NCI-H1048 (cell line): ENCODE measurements at places on chromosomes 12 and 14.
A peak's percentile ranks its signal among the peaks of the same experiment; 100 is the strongest.

DNA sequence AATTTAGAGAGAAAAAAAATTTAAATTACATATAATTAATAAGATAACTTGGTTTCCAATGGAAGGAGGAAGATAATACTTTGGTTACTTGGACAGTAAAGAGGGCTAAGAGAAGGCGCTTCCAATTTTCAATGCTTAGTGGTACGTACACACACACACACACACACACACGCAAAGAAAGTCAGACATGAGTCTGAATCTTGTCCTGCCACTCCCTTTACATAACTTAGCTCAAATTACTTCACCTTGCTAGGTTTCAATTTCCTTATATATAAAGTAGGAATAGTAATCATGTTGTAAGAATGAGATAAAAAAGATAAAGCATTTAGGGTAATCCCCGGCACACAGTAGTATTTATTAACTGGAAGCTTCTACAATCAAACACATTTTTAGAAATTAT, 39.7 kb upstream of the VCPKMT start:
- DNase-seq: no peak

GRCh38 chr14:87643005-87643404, 350.0 kb downstream of the GALC start:
- DNase-seq: no peak

DNA sequence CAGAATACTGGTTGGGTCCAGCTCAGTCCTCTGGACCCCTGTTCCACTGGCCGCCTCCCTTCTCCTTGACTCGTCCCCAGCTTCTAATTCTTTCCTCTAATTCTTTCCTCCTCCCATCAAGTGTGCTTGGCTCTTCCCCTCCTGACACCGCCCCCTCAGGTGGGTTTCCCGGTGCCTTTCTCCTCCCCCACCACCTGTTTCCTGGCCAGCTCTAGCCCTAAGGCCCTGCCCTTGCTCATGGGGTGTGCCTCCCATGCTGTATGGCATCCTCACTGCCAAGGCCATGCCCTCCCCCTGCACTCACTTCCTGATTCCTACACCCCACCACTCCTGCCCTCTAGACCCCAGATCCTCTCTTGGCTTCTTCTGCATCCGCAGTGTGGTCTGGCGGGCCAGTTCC, 12.1 kb upstream of the EML1 start:
- DNase-seq: no peak

- DNase-seq: no peak
Observed at GRCh38 chr12:31507966-31508365, 83.0 kb downstream of the DENND5B start.

GRCh38 chr12:111182382-111182781, 186.5 kb downstream of the PHETA1 start:
- DNase-seq: no peak

DNA sequence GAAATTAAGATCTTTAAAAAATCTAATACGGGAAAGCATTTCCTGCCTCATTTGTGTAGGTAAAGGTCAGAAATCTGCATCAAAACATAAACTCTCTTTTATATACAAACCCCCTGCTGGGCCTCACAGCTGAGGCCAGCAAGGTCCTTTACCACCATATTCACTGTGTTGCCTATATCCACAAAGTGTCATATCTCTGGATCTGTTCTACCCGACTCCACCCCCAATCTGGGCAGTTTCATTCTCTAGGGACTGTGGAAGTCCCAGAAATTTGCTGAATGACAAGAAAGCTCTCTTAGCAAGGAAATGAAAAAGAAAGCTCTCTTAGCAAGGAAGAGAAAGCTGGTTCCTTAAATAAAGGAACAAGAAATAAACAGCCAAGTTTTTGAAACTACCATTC, 301.7 kb downstream of the KCNH5 start:
- DNase-seq: no peak

GRCh38 chr12:112887550-112887949, 19.2 kb upstream of the OAS1 start:
- no peak for DNase-seq

GRCh38 chr12:109544955-109545531, 28.3 kb downstream of the MMAB start:
- no peak for DNase-seq

- DNase-seq: peak; percentile 73
Observed at GRCh38 chr14:29810682-29811081, 117.0 kb downstream of the PRKD1 start.

DNA sequence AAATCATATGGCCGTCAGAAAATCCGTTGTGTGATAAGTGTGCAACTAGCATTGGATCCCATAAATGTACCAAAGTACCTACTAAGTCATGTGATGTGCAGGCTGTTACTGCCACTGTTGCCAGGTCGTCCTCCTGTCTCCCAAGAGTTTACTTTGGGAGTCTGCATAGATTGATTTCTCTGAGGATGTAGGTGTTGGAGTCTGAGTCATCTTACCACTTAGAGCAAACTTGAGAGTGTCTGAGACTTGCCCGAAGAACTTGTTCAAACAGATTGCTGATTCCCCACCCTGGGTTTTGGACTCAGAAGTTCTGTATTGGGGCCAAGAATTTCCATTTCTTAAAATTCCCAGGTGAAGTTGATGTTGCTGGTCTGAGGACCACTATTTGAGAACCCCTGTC, 11.4 kb downstream of the TMX1 start:
- DNase-seq: no peak

GRCh38 chr14:56490379-56490778, 89.2 kb upstream of the TMEM260 start:
- DNase-seq: peak; percentile 18

DNA sequence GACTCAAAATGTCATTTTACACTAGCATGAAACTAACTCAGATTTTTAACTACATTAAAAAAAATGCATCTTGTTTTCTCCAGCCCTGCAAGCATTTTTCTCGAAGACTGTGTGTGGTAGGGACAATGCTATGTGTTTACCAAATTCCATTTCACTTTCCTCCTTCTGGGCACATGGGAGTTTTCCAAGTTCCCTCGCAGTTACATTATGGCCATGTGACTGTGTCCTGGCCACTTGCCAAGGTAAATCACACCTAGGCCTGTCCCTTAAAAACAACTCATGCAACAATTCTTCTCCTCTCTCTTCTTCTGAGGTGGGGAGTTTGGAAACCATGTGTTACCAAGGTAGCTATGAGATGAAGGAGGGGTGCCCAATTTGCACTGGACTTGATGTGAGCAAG, 108.7 kb downstream of the SYT10 start:
- no peak for DNase-seq

DNA sequence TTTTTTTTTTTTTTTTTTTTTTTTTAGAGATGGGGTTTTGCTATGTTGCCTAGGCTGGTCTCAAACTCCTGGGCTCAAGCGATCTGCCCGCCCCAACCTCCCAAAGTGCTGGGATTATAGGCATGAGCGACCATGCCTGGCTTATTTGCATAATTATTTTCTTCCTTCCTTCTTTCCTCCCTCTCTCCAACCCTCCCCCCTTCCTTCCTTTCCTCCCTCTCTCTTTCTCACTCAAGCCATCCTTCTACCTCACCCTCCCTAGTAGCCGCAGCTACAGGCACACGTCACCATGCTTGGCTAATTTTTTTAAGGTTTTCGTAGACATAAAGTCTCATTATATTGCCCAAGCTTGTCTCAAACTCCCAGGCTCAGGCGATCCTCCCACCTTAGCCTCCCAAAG, 83.8 kb downstream of the PEBP1 start:
- no peak for DNase-seq

DNA sequence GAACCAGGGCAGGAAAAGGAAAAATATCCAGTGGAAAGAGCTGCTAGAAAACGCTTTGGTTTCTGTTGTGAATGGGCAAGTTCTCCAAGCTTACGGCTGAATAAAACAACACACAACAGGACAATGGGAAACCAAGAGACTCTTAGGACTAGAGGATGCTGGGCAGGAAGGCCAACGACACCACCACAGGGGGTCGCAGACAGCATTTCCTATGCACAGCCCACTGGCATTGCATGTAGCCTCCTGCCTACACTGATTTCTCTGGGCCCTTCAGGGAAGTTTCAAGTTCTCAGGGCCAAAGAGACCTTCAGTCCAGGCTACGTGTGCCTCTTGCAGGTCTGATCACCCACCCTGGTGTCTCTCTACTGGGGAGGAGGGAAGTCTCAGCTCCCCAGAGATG, 108.0 kb downstream of the RIMBP2 start:
- DNase-seq: no peak

DNA sequence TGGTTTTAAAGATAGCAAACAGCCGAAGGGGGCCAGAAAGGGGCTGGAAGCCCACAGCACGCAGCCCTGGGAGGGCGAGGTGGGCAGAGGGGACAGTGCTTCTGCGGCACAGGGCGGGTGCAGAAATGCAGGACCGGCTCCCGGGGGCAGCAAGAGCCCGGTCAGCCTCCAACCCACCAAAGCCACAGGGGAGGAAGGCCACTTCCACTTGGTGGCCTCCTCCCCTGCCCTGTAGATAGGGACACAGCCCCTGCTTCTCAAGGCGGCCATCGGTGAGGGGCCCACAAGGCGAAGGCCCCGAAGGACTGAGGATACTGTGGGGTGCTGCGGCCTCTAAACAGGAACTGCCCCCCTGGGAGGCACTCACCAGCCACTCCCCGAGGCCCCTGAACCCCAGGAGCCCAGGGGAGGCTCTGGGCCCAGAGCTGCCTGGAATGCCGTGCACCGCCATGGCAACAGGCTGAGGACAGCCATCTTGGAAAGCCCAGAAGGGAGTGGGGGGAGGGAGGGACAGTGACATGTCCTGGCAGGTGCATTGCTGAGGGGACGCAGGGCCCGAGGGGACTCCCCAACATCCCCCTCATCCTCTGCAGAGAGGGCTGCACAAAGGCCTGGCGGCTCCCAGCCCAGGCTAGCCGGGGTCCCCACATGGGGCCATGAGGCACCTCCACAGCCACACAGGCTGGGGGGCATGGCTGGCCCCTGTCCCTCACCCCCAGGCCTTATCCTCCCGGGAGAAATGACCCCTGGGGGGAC, 114.7 kb downstream of the NCOR2 start:
- no peak for DNase-seq

DNA sequence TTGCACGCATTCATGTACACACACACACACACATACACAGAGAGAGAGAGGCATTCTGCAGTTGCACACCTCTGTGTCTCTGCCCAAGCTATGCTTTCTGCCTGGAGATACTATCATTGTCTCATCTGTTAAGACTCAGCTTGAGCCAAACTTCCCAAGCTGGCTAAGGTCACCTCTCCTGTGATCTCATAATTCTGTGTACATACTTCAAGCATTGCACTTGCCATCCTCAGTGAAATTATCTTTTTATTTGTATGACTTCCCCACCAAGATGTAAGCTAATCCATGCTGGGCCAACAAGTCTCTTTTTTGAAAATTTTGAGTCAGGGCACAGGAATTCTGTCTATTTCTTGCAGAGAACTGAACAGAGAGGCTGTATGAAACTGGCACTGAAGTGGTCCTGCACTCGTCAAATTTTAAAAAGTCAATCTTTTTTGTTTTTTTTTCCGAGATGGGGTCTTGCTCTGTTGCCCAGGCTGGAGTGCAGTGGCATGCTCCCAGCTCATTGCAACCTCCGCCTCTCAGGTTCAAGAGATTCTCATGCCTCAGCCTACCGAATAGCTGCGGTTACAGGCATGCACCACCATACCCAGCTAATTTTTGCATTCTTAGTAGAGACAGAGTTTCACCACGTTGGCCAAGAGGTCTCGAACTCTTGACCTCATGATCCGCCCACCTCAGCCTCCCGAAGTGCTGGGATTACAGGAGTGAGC, 44.3 kb downstream of the TMTC1 start:
- no peak for DNase-seq

DNA sequence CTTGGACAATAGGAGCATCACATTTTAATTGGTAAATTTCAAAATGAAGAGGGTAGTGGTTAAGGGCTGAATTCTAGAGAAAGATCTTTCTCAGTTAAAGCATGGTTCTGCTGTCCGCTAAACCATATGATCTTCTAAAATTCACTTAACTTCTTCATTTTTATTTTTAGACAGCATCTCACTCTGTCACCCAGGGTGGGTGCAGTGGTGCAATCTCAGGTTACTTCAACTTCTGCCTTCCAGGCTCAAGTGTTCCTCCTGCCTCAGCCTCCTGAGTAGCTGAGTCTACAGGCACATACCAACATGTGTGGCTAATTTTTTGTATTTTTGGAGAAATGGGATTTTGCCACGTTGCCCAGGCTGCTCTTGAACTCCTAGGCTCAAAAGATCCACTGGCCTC, 226.7 kb upstream of the ABCD2 start:
- DNase-seq: no peak

DNA sequence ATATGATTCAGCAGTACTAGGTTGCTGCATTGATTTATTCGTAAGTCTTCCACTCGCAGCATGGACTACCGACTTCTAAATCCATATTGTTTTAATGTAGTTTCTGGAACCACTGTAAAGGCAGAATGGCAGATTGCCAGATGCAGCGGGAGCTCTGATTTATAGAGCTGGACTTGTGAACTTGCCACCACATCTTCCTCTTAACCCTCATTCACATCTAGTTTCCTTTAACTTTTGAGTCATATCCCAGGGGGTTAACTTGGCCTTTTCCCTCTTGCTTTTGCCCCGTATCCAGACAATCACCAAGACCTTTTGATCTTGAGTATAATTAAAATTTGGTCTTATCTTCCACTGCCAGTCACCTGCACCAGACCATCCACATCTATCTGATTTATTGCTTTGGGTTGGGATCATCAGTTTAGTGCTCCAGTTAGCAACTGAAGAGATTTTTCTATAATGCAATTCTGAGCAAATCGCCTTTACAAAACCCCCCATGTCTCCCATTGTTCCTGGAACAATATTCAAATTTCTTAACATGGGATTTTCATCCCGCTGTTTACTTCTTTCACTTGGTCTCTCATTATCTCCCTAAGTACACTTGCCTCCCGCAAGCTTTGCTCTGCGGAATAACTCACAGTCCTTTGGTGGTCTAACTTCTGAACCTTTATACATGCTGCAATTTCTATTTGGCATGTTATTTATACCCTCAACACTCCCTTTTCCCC, 130.5 kb downstream of the ACSS3 start:
- DNase-seq: no peak

DNA sequence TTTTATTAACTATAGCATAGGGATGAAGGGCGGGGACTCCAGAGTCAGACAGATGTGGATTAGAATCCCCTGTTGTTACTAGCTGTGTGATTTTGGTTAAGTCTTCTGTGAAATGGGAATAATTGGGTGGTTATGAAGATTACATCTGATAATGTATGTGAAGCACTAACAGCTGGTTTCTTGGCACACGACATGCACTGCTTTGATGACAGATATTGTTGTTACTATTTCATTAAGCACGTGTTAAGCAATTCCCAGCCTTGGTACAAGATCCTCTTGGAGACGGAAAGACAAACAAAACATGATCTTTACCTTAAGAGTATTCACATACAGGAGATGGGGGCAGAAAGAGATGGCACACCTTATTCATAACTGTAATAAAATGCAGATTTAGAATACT, 7.9 kb downstream of the PPFIBP1 start:
- DNase-seq: no peak

- DNase-seq: no peak
Observed at GRCh38 chr12:91777268-91777992, 368.2 kb downstream of the BTG1 start.
